ENCODE measurements at places on chromosomes 16 and 17.

GRCh38 chr17:75350706-75351105 lies 54.8 kb downstream of the GRB2 start:
- ATAC-seq, result no peak

- ATAC-seq, result no peak
Measured at GRCh38 chr17:70314096-70314495, 144.8 kb downstream of the KCNJ2 start.

DNA sequence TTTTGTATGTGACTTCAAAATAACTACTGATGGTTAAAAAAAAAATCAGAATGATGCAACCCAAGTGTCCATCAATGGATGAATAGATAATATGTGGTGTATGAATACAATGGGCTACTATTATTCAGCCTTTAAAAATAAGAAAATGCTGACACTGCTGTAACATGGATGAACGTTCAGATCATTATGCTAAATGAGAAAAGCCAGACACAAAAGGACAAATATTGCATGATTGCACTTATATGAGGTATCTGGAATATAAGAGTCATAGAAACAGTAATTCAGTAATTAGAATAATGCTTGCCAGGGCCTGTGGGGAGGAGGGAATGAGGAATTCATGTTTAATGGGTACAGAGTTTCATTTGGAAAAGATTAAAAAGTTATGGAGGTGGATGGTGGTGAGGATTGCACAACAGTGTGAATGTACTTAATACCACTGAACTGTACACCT lies 25.4 kb downstream of the TENT4B start:
- no peak for ATAC-seq

DNA sequence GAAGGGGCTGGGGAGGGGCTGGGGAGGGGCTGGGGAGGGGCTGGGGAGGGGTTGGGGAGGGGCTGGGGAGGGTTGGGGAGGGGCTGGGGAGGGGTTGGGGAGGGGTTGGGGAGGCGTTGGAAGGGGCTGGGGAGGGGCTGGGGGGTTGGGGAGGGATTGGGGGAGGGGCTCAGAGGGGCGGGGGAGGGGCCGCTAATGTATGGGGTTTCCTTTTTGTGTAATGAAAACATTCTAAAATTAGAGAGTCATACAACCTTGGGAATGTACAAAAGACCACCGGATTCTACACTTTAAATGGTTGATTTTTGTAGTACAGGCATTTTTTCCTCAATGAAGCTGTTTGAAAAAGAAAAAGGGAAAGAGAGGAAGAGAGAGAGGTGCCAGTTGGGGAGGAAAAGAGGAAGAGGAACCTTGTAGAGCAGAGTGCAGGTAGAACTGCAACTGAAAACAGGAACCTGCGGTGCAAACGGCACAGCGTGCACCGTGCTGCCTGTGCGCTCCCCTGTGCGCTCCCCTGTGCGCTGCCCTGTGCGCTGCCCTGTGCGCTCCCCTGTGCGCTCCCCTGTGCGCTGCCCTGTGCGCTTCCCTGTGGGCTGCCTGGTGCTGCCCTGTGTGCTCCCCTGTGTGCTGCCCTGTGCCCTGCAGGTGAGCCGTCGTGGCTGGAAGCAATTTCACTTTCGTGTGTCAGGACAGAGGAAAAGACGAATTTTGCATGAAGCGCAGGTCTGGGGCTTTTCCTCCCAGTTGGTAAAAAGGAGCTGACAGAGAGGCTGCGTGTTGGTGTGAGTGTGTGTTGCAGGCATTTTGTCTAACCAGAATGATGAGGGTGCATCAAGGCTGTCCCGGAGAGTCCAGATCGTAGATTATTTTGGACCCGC lies 40.8 kb downstream of the METRNL start:
- ATAC-seq, result peak; percentile 72

DNA sequence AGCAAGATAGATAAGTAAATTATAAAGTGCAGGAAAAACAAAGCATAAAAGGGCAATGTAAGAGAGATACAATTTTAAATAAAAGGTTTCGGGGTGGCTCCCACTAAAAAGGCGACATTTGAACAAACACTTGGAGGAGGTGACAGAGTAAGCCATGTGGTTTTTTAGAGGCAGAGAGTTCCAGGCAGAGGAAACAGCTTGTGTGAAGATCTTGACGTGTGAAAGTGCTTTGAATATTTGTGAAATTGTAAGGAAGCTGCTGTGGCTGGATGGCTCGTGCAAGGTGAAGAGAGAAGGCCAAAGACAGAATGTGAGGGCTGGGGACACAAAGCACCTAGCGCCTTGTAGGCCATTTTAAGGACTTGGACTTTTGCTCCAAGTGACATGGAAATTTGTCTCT lies 28.6 kb upstream of the HYDIN start:
- ATAC-seq, result no peak

DNA sequence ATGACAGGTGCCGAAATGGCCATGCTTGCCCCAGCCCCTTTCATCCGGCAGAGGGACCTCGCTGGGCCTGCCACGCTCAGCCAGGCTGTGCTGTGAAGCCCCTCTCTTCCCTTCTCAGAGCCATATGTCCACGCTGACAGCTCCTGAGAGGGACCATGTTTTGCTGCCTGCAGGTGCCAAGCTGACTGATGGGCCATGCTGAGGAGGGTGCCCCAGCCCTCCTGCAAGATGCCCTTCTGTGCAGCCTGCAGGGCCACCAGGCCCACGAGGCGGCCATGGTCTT lies 33.1 kb upstream of the CDH15 start:
- ATAC-seq, result no peak

DNA sequence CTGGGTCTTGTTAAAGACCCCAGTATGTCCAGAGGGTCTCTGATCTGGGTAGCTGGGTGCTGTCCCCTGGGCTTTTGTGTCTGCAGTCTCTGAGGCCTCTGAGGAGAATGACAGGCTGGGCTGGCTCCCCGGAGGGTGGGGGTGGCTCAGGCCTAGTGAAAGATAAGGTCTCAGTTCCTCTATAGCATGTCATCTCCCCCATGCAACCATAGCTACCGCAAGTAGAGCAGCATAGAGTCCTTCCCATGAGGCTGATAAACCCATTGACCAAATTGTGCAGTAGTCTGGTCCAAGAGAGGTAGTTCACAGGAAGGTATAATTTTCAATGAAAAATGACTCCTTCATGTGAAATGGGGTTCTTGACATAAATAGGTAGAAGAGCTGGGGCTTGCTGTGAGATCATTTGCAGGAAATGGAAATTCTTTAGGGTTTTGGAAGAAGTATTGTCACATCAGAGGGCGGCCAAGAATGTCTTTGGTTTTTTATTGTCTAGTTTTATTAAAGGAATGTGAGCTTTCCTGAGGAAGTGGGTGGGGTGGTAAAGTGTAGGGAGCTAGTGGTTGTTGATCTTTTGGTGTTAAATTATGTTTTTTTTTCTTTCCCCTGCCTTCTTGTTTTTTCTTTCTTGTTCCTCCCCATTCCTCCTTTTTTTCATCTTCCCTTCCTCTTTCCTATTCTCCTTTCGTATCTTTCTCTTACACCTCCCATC lies 21.0 kb downstream of the SLC7A6OS start:
- ATAC-seq, result peak; percentile 84

GRCh38 chr16:49953090-49953489 lies 71.9 kb upstream of the CNEP1R1 start:
- no peak for ATAC-seq

DNA sequence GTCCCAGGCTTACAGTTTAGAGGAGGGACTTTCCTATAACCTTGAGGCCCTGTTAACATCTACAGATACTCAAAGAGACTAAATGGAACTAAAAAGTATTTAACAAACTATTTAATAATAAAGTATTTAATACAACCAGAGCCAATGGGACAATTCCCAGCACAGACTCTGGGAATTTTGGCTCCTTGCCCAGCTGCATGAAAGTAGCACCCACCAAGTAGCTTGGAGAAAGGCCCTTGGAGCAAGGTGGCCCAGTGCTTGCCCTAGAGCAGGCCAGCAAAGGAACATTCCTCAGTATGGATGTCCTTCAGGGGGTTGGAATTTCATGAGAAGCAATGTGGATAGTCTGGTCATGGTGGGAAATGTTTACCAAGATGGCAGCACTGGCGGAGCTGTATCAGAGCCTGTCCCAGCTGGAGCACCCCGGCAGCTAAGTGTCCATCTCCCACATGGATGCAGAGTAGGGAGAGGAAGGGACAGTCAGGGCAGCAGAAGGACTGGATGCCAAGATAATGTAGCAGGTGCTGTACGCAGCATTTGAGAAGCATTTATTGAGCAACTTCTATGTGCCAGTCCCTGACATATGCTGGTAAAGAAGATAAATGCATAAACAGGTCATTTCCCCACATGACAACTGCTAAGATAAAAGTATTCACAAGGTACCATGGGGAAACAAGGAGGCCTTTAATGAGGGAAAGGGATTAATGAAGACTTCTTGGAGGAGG lies 5.2 kb upstream of the SMARCD2 start:
- ATAC-seq, result no peak

DNA sequence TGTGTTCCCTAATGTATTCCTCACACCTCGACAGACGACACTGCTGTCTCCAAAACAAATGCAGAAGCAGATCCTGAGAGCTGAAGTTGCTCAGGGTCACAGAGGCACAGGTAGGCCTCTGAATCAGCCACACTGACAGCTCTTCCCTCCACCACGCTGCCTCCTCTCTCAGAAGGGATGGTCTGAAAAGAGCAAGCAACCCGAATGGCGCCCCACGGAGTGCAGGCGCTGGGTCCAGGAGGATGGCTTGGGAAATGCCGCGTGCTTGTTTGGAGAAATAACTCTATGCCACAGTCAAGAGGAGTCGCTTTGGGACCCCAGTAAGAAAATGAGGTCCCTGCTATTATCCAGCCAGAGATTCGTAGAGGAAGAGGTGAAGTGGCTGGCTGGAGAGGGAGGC lies 15.9 kb downstream of the CYB561 start:
- ATAC-seq, result no peak

- ATAC-seq, result no peak
Measured at GRCh38 chr16:5025171-5025632, 8.5 kb downstream of the NAGPA start.

GRCh38 chr17:37176723-37177122 lies 199.1 kb upstream of the C17orf78 start:
- no peak for ATAC-seq

DNA sequence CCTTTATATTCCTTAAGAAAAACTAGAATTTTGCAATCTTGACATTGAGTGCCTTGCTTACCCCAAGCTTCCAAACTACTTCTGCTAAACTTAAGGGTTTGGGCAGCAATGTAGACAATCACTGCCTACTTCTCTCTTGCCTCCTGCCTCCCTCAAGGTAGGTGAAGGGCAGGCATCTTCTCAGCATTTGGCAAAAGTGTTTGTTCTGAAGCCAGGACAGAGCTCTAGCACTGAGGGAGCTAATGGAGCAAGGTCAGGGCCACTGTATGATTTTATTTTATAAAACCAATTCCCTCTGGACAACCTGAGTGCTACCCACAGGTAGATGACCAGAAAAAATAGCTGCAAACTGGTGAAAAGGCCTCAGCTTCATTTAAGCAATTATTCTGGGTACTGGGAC lies 111.8 kb downstream of the IRX3 start:
- ATAC-seq, result no peak

DNA sequence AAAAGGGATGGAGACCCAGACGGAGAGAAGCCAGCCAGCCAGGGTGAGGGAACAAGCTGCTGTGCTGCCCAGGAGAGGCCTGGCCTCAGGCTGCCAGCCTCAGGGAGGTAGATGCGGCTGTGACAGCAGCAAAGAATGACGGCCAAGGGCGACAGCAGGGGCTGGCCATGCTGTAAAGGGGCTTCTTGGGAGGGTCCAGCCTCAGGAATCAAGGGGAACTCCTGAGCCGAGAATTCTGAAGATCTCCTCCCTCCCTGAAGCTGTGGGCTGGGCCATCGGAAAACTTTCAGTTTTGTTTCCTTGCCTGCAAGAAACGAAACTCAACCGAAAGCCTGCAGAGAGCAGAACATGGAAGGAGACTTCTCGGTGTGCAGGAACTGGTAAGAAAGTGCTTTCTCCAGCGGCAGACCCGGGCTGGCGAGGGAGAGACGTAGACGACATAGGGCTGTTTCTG lies at the start of gene XAF1:
XAF1 (plus strand) TSS at position 316 of the 454 bp plus-strand sequence; CDS start at position 349, 33 bp downstream.
- peak; percentile 75 for ATAC-seq

DNA sequence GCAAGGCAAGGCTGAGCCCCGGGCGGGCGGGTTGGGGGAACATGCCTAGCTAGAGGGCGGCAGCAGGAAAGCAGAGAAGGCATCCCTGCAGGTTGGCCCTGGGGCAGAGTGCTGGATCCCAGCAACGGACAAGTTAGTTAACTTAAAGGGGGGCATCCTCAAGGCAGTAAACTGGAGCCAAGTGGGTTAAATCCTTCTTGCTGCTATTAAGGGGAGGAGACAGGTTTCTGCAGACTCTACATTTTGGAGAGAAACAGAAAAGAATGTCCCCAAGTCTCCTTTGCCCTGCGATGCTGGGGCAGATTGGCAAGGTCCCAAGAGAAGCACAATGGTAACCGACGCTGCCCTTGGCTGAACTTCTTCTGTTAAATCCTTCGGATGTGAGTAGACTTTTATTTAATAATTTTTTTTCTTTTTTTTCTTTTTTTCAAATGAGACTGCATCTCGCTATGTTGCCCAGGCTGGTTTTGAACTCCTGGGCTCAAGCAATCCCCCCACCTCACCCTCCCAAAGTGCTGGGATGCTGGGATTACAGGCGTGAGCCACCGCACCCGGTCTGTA lies 14.0 kb downstream of the ATP5PD start:
- ATAC-seq, result no peak

DNA sequence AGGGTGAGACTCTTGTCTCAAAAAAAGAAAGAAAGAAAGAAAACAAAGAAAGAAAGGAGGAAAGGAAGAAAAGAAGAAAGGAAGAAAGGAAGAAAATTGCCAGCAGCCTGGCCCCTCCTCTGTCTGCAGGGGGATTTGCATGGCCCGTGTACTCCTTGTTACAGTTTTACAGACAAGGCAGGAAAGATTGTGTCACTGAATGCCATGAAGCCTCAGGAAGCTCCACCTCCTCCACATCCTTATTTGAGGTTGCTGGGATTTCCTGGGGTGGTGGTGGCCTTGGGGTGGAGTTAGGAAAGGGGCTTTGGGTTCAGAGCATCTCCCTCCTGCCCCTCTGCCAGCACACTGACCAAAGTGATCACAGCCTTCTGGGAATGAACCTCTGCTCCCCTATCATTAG lies 23.6 kb downstream of the CFAP20 start:
- ATAC-seq, result no peak

DNA sequence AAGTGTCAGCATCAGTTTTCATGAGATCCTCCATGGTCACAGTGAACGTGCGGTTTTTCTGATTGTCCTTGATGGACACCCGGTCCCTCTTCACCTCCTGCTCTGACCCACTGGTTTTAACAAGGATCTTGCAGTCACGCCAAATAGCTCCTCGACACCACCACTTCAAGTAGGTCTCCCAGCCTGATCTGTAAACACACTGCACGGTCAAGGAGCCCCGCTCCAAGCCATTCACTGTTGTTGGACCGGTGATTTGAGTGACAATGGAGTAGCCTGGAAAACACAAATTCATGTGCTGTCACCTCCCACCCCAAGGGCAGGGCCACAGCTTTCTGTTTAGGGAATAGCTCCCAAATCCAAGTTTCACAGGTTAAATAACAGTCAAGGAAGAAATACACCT lies 8.2 kb downstream of the CD300LF start:
- no peak for ATAC-seq

Data from activated CD4-positive, CD25-positive, alpha-beta regulatory T cell treated with anti-CD3 and anti-CD28 coated beads, Interleukin-2, amount 50 U/mL, for 24 hours (primary cell).